ENCODE measurements at places on chromosomes 6 and 20.

DNA sequence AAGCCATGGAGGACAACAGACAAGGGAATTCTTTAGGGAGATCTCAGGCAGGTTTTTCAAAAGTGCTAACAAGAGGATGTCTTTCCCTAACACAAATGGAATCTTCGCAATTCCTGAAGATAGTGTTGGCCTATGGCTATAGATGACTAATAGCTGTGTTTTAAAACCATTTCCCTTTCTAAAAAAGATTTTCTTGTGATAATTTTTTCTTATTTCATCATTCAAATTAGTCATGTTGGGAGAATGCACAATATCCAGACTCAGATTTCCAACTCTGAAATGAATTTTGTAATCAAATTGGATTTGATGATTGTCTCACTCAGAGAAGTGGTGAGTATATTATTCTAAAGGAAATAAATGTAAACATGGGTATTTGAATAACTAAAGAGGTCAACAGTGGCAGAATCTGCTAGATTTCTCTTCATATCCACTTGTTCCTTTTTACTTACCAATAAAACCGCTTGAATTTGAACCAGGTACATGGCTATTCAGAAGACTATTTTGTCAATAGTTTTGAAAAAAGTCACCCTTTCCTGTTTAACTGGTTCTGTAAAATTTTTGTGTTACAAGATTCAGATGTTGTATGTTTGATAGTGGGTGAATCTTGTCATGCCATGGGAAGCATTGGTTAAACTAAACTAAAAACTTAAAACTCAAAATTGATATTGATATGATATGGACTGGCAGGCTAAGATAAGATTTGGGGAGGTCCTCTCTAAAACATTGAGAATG is 1223.7 kb upstream of the EYS start:
- no peak for DNase-seq

- DNase-seq, result no peak
Observed at GRCh38 chr6:2165286-2165685, 80.1 kb downstream of the GMDS start.

DNA sequence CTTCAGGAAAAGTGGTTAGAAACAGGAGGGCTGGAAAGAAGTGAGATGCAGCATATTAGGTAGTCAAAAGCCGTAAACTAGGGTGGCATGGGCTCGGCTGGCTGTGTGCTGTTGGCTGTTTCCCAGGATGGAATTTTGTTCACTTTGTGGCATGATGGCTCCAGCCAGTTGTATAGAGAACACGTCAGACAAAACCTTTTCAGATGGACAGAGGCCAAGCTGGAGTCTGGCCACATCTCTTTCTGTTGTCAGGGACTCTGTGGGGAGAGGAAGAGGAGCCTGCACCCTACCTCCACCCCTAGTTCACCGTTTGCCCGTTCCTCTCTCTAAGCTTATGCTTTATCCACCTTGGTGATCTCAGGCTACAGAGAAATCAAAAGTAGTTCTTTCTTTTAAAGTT is 22.0 kb downstream of the C6orf89 start:
- DNase-seq, result no peak

- DNase-seq, result no peak
Observed at GRCh38 chr6:17015551-17016381, 86.1 kb upstream of the STMND1 start.

GRCh38 chr20:62405108-62405980 is 1.7 kb downstream of the CABLES2 start:
- DNase-seq, result no peak

DNA sequence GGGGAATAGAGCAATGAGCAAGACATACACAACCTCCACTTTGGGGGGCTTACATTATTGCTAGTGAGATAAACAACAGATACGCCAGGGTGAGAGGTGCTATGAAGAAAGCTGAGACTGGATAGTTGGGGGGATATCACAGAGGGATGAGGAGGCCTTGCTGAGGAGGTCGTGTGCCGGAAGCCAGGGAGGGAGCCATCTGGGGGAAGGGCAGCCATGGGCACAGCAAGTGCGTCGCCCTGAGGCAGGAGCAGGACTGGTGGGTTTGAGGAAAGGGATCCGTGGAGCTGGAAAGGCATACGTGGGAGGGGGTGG is 12.2 kb upstream of the BAK1 start:
- no peak for DNase-seq

DNA sequence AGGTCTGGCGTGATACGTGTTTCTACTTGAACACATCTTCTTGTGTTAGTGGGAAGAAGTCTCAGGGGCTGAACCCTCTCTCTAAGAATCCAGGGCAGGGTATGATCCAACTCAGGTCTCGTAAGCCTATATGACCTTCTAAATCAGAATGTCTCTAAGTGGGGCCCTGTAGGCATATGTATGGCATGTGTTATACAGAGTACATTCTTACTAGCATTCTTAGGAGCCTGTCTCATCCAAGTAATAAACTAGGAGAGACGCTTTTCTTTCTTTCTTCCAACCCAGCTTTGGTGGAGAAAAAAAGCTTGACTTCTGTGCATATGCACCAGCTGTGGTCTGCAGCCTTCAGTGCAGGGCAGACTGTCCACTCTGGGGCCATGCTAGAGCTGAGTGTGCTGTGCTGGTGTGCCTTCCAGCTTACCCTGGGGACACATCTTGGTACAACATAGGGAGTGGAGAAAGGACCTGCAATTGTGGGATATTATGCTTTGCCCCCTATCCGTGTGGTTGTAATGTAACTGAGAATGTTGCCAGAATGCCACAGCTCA is 47.3 kb downstream of the L3MBTL3 start:
- no peak for DNase-seq

DNA sequence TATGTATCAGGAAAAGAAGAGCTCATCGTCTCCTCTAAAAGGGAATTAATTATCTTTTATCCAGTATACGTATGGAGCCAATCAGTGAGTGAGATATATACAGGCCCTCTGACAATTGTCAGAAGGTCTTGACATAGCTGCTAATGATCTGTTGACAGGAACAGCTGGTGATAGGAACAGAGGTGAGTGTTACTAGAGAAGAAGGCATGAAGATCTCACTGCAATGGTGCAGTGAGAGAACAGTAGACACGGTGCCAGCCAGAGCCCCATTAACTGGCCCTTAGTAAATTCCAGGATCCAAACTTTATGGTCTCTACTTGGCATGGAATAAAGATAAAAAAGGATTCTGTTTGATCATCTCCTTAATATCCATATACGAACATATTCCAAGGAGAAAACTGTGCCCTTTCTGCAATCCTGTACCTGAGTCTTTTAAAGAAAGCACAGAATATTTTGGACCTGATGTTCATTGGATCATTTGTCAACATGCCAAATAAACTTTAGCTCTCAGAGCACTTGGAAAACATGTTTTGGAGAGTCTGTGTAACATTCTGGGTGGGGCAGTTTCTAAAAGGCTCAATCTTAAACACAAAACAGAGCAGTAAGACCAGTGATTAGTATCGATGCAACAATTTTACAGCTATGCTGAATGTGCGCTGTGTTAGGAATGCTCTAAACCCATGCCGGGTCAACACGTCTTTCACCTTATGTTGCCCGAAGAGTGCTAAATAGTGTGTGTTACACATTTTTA is 135.8 kb upstream of the CITED2 start:
- no peak for DNase-seq

GRCh38 chr20:24148372-24148771 is 159.8 kb upstream of the GGTLC1 start:
- DNase-seq, result peak; percentile 5

DNA sequence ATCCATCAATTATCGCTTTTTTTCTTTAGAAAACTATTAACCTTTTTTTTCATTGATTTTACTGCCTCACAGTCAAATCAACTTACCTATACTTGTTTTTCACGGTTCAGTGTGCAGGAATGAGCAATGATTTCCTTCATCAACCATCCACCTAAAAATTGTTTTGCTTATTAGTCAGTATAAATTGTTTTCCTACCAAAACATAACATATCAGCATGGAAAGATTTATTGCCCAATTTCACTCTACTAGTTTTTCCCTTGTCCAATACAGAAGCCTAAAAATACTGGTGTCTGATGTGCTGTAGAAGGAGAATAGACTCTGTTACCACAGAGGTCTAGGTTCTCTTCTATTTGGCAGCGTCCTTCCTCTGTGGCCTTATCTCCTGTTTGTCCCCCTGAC is 558.2 kb upstream of the CITED2 start:
- DNase-seq, result no peak

DNA sequence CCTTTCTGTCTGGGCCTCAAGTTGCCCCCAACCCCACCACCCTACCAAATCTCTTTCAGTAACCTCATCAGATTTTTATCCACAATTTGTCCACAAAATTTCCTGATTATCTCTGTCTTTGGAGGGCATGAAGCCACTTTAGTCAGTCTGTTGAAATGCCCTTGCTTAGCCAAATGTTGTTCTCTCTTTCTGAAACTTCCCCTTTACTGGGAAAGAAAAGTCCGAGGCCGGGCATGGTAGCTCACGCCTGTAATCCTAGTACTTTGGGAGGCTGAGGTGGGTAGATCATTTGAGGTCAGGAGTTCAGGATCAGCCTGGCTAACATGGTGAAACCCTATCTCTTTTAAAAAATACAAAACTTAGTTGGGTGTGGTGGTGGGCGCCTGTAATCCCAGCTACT is 33.8 kb downstream of the TOMM6 start:
- no peak for DNase-seq

DNA sequence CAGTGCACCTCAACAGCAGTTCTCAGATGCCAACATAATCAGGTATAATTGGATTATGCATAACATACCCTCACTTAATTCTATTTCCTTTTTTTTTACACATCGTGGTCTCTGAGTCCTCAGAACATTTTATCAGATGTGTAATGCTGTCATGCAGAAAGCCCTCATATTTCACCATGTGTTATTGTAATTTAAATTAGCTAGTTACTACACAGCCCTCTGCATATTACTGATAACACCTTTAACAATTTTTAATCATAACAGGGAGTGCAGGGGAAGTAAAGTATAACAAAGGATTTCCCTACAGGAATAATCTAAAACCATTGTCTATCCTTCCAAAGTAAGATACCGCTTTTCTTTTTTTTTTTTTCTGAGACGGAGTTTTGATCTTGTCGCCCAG is 91.9 kb upstream of the CCDC28A start:
- DNase-seq, result no peak

DNA sequence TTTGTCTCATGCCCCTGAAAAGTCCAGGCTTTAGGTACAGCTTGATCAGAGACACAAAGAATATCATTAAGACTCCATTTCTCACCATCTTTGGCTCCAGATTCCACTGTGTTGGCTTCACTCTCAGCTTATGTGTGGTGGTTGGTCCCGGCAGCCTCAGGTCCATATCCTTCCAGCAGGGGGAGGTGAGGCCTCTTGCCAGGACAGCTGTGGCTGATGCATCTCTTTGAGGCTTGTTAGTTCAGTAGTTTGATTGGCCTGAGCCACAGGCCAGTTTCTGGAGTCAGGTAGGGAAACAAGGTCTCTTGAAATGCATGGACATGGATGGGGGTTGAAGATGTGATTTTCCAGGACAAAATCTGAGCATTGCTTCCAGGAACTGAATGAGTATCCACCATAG is 62.4 kb downstream of the JAG1 start:
- no peak for DNase-seq

DNA sequence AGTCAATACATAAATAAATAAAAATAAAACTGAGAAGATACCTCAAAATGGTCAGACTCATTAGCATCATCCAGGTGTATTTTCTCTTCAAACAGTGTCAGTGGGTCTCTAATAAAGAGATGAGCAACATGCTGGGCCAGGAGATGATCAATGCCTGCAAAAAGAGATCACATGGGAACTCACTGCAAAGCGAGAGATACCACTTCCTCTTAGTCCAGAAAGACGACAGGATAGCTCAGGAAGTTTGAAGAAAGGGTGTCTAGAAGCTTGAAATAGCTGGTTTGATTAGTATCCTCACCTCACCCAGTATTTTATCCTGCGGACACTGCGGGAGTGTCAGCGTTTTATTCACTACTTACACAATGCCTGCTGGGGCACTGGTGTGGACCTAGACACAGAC is 38.0 kb downstream of the GCLC start:
- DNase-seq, result no peak

GRCh38 chr6:61857541-61857940 is 428.5 kb downstream of the KHDRBS2 start:
- DNase-seq, result no peak

GRCh38 chr20:34309691-34310090 is 6.5 kb upstream of the AHCY start:
- no peak for DNase-seq
